Panc1 (cell line): ENCODE measurements at places on chromosomes 1 and 21. TPM values are rescaled to one million over a fixed set of nuclear protein-coding genes. Genes with fewer than 3 reads are reported as not detected.

The FOXO6 gene
- total RNA-seq: 2.5 TPM

The C2CD4D gene
- total RNA-seq: 1.2 TPM

The SH3BGRL3 gene
- total RNA-seq: 193 TPM

The C1QC gene
- total RNA-seq: 0.64 TPM

The GBP7 gene
- not detected for total RNA-seq

The C1orf94 gene
- not detected for total RNA-seq

The AKNAD1 gene
- 0.26 TPM for total RNA-seq

The RGS4 gene
- total RNA-seq: 0.26 TPM

The FBLIM1 gene
- 4.3 TPM for total RNA-seq

The KANK4 gene
- total RNA-seq: 0.18 TPM

The SUMO3 gene
- total RNA-seq: 41.4 TPM

The DDAH1 gene
- total RNA-seq: 85.4 TPM

The KRTAP11-1 gene
- not detected for total RNA-seq
